A549 treated with RU486 at 1 μM for 4 hours (cell line): ENCODE measurements at places on chromosomes 2 and 18. TPM values are rescaled to one million over a fixed set of nuclear protein-coding genes. Genes with fewer than 3 reads are reported as not detected.

The MROH2A gene
- total RNA-seq, result 0.18 to 0.31 TPM (median 0.24 TPM) in 4 of 5 replicates, not detected in the other

The COL3A1 gene
- total RNA-seq, result 0.11 to 0.22 TPM (median 0.16 TPM) in 5 replicates

The TRIM43 gene
- total RNA-seq, result 0.06 TPM in 1 of 5 replicates, not detected in the others

The MC4R gene
- not detected in 5 replicates for total RNA-seq

The LYG1 gene
- total RNA-seq, result 1.1 to 1.8 TPM (median 1.5 TPM) in 5 replicates

The ERMN gene
- total RNA-seq, result not detected in 5 replicates

The HOXD9 gene
- total RNA-seq, result 1.0 to 1.7 TPM (median 1.2 TPM) in 5 replicates

The CGREF1 gene
- total RNA-seq, result 7.3 to 9.3 TPM (median 8.3 TPM) in 5 replicates

The NT5DC4 gene
- total RNA-seq, result 0.05 to 0.13 TPM in 2 of 5 replicates, not detected in the others

The DYNAP gene
- not detected in 5 replicates for total RNA-seq

The ALPI gene
- total RNA-seq, result not detected in 5 replicates

The THSD7B gene
- total RNA-seq, result not detected in 5 replicates

The SLC66A3 gene
- 29.0 to 43.0 TPM (median 37.1 TPM) in 5 replicates for total RNA-seq

The CPS1 gene
- total RNA-seq, result 5.1 to 7.6 TPM (median 7.1 TPM) in 5 replicates

The RNPEPL1 gene
- total RNA-seq, result 39.4 to 66.9 TPM (median 62.5 TPM) in 5 replicates

The NTSR2 gene
- not detected in 5 replicates for total RNA-seq

The TAF4B gene
- total RNA-seq, result 3.4 to 5.7 TPM (median 5.6 TPM) in 5 replicates

The HNMT gene
- 0.49 to 1.8 TPM (median 0.85 TPM) in 5 replicates for total RNA-seq

The DAW1 gene
- total RNA-seq, result 2.0 to 2.9 TPM (median 2.3 TPM) in 5 replicates

The GPR155 gene
- 0.09 to 1.5 TPM (median 0.34 TPM) in 5 replicates for total RNA-seq

The USP34 gene
- 40.4 to 56.0 TPM (median 48.5 TPM) in 5 replicates for total RNA-seq
